Daoy (cell line): ENCODE measurements at places on chromosomes 16 and 17. TPM values are rescaled to one million over a fixed set of nuclear protein-coding genes. Genes with fewer than 3 reads are reported as not detected.

- peak; percentile 37 for DNase-seq
Measured at GRCh38 chr16:66247516-66248481, 118.7 kb upstream of the CDH5 start.

Gene GPR142
- total RNA-seq, result not detected in 2 replicates

DNA sequence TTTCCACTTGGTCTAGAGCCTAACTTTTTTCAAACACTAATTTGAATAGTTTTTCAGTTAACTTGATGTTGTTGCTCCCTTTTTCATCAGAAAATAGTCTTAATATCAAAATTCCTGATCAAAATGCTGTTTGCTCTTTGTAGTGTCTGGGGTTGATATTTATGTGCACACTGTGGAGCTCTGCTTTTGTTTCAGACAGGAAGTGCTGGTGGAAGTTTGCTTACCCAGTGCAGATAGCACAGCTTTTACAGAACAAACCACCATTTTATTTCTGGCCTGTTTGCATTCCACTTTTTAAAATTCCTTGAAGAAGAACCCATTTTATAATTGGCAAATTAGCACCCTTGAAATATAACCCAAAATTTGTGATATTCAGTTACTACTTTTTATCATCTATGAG, 125.4 kb downstream of the MRTFB start:
- DNase-seq, result no peak

GRCh38 chr17:34311291-34311690, 7.9 kb upstream of the CCL8 start:
- no peak for DNase-seq

DNA sequence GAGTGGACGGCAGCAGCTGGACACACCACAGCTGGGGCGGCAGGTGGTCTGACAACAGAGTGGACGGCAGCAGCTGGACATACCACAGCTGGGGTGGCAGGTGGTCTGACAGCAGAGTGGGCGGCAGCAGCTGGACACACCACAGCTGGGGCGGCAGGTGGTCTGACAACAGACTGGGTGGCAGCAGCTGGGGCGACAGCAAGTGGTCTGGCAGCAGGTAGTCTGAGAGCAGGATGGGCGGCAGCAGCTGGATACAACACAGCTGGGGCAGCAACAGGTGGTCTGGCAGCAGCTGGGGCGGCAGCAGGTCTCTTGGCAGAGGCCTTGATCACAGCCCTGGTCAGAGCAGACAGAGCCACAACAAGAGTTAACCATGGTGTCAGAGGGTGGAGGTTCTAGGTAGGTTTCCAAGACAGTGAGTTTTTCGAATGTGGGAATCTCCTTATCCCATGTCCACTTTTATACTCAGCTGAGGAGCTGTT, at the start of gene KRTAP4-1:
Gene KRTAP4-1, minus strand, starts transcription at position 432 of the 482 bp plus-strand sequence. Its CDS starts 57 bp downstream, at position 375.
- DNase-seq, result no peak

Gene PLK1
- total RNA-seq, result 62.4 and 63.8 TPM in 2 replicates

GRCh38 chr17:37521821-37522220, 32.1 kb downstream of the DUSP14 start:
- DNase-seq, result no peak

Gene NOD2
- 0.06 and 0.30 TPM in 2 replicates for total RNA-seq

DNA sequence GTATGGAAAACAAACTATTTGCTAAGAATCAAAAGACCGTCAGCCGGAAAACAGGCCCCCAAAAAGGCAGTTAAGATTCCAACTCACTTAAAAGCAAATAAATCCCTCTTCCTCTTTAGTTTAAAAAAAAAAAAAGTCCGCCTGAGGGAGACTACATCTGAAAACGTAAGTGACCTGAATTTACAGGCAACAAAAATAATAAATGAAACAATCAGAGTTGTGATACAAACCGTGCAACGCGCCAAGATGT, 1.1 kb downstream of the KANSL1 start:
- no peak for DNase-seq

DNA sequence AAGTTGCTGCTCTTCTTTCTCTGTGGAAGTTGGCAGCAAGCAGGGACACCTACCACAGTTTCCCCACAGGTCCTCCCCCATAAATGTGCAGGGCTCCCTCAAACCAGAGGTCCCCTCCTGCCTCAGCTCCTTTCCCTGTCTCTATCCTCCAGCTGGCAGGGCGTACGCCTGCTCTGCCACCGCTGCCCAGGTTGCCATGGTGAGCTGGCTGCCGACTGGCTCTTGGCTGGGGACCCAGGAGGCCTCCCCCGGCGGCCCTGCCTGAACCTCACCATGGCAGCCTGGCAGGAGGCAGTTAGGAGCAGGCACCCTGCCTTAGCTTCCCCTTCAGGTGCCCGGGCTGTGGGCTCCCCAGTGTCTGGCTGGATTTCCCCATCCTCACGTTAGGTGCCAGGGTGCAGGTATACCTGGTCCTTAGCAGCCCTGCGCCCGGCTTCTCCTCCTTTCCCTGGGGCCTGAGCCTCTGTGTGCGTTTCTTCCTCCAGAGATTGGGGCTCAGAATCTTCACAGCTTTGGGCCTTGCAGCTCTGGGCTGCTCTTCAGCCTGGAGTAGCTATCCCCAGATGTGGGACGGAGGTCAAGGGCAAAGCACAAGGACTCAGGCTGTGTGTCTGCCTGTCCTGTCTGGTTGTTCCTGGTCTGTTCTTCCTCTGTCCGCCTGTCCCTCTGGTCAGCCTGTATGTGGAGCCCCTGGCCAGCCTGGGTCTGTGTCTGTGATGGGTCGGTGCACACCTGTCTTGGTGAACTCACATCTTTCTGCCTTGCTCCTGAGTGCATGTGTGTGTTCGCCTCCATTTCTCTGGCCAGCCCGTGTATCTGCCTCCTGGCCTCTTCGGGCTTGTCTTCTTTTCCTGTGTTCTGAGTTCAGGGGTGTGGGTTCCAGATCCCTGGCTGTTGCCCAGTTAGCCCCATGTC, 15.7 kb downstream of the GJD3 start:
- DNase-seq, result no peak

GRCh38 chr17:37610971-37611370, 1.8 kb upstream of the SYNRG start:
- DNase-seq, result peak; percentile 1

DNA sequence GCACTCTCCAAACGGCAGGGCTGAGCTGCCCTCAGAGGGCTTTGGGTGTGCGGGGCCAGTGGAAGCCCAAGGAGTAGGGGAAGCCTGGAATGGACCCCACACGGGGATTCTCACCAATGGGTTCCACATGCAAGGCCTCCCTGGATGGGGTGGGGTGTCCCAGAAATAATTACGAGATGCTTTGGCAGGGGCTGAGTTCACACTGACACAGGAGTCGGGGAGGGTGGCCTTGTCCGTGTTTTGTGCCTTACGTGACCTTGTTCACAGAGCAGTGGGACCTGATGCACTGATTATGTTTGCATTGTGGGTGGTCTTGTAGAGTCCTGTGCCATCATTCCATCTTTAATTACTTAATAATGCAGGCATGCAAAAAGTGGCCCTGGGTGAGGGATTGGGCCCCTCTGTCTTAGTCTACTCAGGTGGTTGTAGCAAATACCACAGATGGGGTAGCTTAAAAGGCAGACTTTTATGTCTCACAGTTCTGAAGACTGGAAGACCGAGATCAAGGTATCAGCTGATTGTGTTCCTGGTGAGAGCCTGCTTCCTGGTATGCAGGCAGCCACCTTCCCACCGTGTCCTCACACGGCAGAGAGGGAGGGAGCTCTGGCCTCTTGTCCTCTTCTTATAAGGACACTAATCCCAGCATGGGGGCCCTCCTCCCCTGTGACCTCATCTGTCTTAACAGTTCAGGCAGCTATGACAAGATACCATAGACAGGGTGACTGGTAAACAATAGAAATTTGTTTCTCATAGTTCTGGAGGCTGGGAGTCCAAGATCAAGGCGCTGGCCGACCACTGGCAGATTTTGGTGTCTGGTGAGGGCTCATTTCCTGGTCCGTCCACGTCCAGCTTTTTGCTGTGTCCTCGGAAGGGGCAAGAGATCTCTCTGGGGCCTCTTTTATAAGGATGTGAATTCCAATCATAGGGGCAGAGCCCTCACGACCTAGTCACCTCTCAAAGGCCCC, 239.4 kb downstream of the IRF8 start:
- DNase-seq, result no peak

DNA sequence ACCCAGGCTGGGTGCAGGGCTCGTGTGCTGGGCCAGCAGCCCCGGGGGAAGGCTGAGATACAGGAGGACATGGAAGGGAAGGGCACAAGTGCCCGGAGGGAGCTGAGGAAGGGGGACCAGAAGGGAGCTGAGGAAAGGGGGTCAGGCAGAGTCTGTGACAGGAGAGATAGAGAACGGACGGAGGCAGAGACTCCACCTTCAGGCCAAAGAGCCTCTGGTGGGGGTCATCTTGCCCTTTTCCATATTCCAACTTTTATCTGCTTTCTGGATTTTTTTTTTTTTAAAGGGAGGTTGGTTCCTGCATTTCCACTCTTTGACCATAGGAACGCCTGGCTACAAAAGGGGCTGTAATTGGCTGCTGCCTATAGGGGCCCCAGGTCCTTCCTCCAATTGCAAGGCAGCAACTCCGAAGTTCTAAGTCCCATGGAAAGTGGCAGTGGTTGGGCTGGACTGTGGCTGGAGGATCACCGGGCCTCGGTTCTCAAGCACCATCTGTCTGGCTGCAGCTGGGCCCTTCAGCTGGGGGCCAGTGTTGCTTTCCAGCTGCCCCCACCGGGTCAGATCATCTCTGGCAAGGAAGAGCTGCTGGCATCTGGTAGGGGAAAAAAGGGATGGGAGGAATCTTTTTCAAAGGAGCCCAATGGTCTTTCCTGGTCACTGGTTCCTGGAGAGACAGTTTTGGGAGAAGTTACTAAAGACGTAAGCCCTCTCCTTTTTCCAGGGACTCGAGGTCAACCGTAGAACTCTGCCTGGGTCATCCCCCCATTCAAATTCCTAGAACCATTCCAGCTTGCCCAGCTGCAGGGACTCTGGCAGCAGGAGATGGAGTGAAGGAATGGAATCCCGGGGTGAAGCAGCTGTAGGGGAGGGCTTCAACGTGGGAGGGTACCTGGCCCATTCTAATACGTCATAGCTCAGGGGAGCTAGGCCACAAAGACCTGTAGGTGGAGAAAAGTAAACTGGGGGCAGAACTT, 13.1 kb upstream of the MRPS23 start:
- DNase-seq, result no peak

DNA sequence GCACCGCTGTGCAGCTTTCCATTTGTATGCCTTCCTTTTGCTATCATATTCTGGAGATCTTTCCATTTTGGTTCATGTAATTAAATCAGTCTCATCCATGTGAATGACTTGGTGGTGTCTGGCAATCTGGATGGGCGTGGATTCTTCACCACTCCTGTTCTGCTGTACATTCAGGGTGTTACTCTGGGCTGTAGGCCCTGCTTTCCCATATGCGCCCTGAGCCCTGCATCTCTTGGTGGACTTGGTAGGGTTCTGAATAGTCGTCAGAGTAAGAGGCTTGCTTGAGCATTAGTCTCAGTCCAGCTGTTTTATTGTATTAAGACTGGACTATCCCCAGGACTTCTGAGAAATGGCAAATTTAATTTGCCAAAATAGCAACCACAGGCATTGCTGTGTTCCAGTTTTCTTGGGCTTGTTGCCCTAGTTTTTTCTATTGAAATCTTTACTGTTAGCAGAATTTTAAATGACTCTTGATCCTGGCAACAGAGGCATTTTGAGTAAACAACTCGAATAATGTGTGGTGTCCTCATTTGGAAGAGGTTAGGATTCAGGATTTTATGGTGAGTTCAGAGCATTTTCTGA, 14.9 kb downstream of the BANP start:
- no peak for DNase-seq

- DNase-seq, result peak; percentile 27
Measured at GRCh38 chr16:89918453-89919347, at the start of gene MC1R. MC1R (plus strand) TSS chr16:89918862; CDS start chr16:89919259, 397 bp downstream.

GRCh38 chr16:50578137-50578536, 29.9 kb downstream of the NKD1 start:
- no peak for DNase-seq
